ENCODE measurements at places on chromosomes 2 and 18.

DNA sequence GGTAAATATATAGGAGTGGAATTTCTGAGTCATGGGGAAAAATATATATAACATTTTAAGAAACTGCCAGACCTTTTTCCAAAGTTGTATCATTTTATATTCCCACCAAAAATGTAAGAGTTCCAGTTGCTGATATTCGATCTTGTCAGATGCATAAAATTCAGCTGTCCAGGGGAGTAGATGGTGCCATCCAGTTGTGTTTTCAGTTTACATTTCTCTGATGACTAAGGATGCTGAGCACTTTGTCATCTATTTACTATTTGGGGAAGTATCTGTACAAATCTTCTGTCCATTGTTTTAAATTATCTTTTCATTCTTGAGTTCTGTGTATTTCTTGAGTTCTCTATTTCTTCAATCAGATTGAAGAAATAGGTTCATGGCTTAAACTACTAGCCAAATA, 126.1 kb downstream of the RTN4 start:
- no peak for DNase-seq

DNA sequence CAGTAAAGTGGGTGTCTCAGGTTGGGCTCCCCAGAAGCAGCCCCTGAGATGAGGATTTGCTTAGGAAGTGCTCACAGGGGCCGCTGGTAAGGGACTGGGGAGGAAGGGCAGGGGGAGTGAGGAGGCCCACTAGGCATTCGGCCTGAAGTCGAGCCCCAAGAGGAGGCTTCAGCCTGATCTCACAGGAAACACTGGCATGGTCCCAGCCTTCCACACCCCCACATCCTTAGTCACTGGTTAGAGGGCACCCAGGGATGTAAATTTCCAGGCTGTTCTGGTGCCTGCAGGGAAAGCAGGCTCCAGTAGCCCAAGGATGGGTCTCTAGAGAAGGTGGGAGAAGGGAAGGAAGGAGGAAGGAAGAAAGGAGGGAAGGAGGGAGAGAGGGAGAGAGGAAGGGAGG, 22.4 kb upstream of the KCNK3 start:
- no peak for DNase-seq

DNA sequence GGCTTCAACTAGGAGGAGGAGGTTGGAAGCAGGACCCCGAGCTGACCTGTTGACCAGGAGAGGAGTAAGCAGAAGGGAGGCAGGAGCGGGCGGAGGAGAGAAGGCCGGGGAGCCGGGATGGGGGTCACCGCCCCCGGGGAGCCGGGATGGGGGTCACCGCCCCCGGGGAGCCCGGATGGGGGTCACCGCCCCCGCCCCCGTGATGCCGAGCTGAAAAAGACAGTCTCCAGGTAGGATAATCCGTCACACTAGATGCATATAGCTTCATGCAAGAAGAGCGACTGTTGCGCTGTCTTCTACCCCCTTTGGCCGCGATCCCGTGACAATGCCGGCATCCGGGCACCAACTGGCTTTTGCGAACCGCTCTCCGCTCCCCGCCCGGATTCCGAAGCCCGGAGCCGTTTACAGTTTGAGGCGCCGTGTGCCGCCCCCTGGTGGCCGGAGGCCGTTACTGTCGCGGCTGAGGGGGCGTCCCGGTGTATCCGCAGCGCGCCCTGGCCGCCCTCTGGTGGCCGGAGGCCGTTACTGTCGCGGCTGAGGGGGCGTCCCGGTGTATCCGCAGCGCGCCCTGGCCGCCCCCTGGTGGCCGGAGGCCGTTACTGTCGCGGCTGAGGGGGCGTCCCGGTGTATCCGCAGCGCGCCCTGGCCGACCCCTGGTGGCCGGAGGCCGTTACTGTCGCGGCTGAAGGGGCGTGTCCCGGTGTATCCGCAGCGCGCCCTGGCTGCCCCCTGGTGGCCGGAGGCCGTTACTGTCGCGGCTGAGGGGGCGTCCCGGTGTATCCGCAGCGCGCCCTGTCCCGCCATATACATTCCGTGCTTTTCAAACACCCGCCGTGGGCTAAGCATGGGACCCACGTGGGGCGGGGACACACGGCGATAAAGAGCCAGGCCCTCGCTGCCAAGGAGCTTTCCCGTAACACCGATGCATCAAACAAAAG, 89.6 kb downstream of the ACTR3 start:
- no peak for DNase-seq

GRCh38 chr2:235658351-235659174, 164.7 kb downstream of the AGAP1 start:
- DNase-seq, result peak; percentile 57

- no peak for DNase-seq
Observed at GRCh38 chr2:19350678-19351401, 7.6 kb downstream of the OSR1 start.

GRCh38 chr2:83280391-83280790, 1178.7 kb downstream of the SUCLG1 start:
- no peak for DNase-seq

- DNase-seq, result no peak
Observed at GRCh38 chr2:28088970-28089369, 198.4 kb downstream of the BABAM2 start.

DNA sequence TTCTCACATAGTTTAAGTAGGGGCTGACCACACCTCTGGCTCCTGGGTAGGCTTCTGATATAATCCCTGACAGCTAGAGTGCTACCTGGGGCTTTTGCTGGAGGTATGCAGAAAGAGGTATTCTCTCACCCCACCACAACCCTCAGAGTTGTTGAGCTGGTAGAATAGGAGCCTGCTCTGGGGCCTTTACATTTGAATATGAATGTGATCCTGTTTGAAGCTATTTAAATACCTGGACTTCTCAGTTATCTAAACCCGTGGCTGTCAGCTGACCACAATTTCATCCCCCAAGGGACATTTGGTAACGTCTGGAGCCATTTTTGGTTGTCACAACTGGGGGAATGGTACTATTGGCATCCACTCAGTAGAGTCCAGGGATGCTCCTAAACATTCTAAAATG, 669.1 kb downstream of the SATB2 start:
- DNase-seq, result no peak

DNA sequence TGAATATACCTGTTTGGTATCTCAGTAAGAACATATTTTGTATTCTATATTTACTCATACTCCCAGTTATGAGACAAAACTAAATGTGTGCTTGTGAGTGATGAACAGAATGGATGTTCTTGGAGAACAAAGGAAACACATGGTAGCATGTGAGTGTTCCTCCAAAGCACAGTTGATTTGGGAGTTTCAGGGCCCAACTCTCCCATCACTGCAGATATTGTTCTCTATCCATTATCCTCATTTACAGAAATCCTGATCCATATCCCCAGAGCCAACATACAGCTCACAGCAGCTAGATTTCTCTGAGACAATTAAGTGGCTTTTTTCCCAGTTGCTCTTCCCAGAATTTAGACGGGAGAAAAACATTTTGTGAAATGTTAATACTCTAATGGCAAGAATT, 75.6 kb upstream of the MAPRE2 start:
- DNase-seq, result no peak

GRCh38 chr2:64114063-64114911, 29.9 kb downstream of the PELI1 start:
- no peak for DNase-seq

- no peak for DNase-seq
Observed at GRCh38 chr2:19899985-19900930, 1.5 kb downstream of the TTC32 start.

DNA sequence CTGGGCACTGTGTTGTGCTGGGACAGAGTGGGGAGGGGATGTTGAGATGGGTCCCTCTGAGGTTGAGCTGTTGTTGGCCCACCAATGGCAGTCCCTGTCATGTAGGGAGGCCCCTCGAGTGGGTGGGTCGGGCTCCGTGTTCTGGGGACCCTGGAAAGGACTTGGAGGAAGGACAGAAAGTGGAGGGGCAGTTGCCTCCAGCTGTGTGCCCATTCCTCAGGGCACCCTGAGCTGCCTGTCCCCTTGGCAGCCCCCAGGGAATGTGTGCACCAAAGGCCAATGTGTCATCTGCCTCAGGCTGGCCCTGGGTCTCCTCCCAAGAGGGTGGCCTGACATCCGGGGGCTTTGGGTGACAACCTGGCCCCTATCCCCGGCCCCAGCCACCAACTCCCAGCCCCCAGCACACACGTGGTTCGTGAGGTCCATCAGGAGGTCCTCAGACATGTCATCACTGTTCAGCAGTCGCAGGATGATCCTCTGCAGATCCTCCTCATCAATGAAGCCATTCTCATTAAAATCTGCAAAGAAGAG, 57.7 kb downstream of the CIB4 start:
- DNase-seq, result no peak

- no peak for DNase-seq
Observed at GRCh38 chr2:232026910-232027309, 65.4 kb downstream of the DIS3L2 start.

GRCh38 chr18:40355726-40356125, 1599.3 kb upstream of the PIK3C3 start:
- DNase-seq, result no peak

DNA sequence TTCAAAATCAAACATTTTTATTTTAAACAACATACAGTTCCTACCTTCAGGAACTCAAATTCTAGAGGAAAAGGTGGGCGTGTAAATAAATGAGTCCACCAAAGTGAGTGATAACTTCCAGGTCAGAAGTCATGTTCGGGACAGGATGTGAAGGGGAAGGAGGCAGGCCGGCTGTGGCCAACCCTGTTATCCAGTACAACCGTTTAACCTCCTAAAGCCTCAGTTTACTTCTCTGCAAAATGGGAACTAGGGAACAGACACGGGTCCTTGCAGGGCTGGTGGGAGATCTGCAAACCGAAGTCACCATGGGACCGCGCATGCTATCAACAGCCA, 373 bp downstream of the EIPR1 start:
- DNase-seq, result no peak

GRCh38 chr2:65608916-65609315, 176.5 kb upstream of the SPRED2 start:
- no peak for DNase-seq
